ENCODE measurements at places on chromosomes 11 and 22.

GRCh38 chr22:39699631-39700360 lies 129.2 kb downstream of the CACNA1I start:
- DNase-seq: no peak

- no peak for DNase-seq
Observed at GRCh38 chr11:87176044-87176443, 138.3 kb downstream of the TMEM135 start.

GRCh38 chr22:48407256-48407955 lies 1420.3 kb downstream of the BRD1 start:
- no peak for DNase-seq

- DNase-seq: no peak
Observed at GRCh38 chr11:127252321-127252720, 251.8 kb upstream of the KIRREL3 start.

- no peak for DNase-seq
Observed at GRCh38 chr11:81658722-81659121, 1074.9 kb downstream of the FAM181B start.

DNA sequence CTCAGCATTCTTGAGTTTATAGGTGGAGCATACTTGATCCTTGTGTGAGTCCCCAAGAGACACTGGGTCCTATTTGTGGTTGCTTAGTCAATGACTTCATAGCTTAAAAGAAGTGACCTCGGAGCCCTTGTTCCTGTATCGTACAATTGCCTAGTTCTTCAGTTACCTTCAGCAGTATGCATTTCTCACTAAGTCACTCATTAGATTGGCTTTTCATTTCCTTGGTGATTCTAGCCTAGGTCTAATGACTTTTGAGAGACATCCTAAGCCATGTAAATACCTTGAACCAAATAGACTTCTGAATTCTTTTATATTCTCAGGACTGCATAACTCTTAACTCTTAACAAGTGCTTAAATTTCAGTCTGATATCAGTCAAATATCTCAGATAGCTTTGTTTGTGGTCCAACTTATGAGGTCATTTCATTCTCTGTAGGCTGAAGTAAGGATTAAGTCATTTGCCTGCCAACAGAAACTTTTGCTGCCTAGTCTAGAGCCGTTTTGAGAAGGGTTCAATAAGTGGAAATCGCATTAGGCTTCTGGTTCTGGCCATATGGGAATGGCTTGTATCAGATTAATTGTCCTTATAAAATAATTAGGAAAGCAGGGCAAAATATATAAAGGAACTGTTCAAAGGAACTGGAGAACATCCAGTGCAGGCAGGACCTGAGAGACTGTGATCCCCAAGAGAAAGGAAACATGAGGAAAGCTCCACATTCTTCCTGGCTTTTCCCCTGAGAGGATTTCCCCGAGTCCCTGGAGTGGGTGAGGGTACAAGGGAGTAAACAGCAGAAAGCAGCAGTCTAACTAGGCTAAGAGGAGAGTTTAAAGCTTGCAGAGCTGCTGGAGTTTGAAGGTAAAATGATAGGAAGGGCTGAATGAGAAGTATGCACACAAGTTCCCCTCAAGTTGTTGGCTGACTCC lies 39.9 kb downstream of the TRAF6 start:
- DNase-seq: no peak

GRCh38 chr11:79648766-79649520 lies 208.1 kb upstream of the TENM4 start:
- DNase-seq: no peak

DNA sequence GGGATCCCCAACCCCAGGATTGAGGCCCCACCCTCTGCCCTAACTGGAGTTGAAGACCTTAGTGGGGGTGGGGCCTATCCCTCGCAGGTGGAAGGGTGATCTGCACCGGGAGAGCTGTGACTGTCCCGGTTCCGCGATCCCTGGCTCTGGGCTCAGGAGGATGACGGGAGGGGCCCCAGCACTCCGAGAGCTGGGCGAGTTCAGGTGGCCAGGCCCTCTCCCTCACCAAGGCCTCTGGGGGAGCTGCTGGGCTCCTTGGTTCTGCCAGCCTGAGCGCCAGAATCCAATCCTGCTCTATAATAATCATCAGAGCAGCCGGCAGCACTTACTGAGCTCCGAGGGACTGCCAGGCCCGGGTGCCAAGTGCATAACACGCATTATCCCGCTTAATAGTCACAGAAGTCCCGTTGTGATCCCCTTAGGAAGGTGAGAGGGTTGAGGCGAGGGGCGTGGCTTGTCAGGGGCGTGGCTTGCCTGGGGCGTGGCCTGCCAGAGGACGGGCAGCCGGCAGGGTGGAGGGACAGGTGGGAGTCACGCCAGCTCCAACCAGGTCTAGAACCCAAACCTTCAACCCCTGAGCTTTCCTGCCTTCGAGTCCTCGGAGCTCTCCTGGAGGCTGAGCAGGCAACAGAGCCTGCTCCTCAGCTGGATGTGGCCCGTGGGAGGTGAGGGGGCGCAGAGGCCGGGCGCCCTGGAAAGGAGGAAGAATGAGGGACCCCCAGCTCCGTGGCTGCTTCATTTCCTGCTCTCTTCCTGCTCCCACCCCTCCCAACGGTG lies 7.3 kb upstream of the SYT7 start:
- peak; percentile 62 for DNase-seq

- no peak for DNase-seq
Observed at GRCh38 chr11:119178166-119178680, 7.1 kb upstream of the NHERF4 start.

DNA sequence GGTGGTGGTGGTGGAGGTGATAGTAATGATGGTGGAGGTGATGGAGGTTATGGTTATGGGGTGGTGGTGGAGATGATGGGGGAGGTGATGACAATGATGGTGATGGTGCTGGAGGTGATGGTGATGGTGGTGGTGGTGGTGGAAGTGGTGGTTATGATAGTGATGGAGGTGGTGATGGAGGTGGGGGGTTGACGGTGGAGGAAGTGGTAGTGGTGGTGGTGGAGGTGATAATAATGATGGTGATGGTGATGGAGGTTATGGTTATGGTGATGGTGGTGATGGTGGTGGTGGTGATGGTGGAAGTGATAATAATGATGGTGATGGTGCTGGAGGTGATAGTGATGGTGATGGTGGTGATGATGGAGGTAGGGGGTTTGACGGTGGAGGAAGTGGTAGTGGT lies 16.9 kb upstream of the WNT7B start:
- DNase-seq: no peak

DNA sequence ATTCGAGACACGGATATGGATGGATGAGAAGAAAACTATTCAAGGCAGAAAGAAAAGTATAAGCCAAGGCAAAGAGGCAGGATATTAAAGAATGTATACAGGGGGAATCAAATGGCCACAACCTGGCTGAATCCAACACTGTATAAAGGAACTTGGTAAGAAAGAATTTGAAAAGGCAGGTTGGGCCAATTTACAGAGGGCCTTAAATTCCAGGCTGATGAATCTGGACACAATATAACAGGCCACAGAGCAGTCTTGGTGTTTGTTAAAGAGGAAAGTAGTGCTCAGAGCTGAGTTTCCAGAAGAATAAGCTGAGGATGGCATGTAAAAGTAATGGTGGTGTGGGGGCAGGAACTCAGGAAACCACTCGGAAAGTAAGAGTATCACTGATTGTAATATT lies 72.3 kb upstream of the POU2AF2 start:
- no peak for DNase-seq

Data from NCI-H2081 (cell line).